ENCODE measurements at places on chromosomes 5 and 9.

- no peak for DNase-seq
Measured at GRCh38 chr5:959581-960531, 48.7 kb upstream of the NKD2 start.

DNA sequence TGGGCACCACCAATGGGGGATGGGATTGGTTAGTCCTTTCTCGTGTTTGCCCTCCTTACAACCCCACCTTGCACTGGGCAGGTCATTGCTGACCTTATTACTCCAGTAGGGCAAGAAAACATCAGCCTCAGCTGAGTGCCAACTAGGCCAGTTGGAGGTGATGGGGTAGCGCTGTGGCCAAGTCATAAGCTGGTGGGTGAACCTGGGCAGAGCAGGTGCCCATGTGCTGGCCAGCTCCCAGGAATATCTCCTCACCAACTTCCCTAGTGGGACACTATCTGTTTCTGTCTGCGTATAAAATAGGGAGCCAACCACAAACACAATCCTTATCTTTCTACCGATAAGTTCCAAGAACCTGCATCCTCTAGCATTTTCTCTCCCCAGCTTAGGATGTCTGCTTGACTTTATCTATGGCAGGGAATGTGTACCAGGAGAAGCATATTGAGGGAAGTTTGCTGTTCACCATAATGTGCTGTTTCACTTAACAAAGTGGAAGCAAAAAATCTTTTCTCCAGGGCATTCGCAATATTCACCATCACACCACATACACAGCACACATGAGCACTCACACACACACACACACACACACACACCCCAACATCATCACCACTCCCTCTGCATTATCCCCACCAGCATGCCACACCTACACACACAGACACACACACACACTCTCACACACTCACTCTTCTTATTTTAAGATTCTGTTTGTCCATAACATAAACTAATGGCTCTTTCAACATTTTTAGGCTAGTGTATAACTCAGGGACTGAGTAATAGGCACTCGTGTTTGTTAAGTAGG lies 390.0 kb downstream of the ENC1 start:
- no peak for DNase-seq

GRCh38 chr9:120683150-120683549 lies 31.1 kb downstream of the MEGF9 start:
- no peak for DNase-seq

GRCh38 chr9:99415606-99416005 lies 193.5 kb downstream of the SEC61B start:
- DNase-seq: no peak

DNA sequence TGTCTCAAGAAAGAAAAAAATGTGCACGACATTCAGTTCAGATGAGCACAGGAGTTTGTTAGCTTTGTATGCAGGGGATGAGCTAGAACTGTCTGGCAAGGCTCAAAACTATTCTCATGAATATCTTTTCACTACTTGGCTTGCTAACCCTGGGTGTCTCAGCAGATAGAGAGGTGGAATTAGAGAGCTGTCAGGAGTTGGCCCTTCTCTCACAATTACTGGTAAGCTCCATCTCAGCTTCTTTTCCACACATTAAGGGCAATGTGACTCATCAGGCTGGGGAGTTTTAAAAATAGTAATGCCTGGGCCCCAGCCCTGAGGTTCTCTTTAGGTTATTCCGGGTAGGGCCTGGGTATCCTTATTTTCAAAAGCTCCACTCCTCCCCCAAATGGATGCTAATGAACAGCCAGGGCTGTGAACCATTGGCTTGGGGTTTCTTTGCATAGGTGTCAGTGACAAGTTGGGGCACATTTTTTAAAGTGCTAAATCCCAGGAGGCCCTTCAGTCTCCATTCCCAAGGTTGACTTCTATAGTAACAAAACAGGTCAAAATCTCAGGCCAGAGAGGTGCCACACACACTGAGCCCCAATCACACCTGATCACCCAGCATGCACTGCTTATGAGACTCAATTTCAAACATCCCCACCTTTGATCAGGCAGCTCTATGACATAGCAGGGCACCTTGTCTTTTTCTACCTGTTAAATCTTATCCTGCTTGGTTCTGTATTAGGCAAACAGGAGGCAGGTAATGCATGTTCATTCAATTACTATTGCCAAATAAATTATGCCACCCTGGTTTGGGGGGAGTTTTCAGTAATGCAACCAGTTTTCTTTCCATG lies 239.7 kb upstream of the DAP start:
- DNase-seq: no peak

DNA sequence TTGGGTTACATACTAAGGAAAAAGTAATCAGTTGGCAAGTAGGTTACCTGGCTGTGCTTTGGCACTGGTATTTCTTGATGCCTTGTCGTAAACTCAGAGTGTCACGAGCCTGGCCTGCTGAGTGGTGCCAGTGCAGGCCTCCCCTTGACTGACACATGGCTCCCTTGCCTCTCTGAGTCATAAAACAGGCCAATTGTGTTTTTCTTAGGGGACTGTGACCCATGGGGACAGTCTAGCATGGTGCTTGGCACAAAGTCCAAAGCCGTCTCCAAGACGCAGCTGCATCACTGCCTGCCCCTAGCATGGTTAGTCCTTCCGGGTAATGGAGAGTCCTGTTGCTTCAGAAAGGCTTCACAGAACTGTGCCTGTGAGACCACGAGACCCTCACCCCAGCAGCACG lies 132.5 kb downstream of the MVB12B start:
- no peak for DNase-seq

GRCh38 chr9:95341293-95341962 lies 23.9 kb upstream of the FANCC start:
- DNase-seq: no peak

- DNase-seq: no peak
Measured at GRCh38 chr5:149172261-149172660, 31.0 kb downstream of the ABLIM3 start.

- peak; percentile 74 for DNase-seq
Measured at GRCh38 chr5:172775326-172776234, 4.6 kb upstream of the DUSP1 start.

GRCh38 chr9:134678666-134679443 lies 37.3 kb downstream of the COL5A1 start:
- DNase-seq: no peak

GRCh38 chr5:181242031-181242451 lies 1.7 kb downstream of the RACK1 start:
- DNase-seq: no peak

DNA sequence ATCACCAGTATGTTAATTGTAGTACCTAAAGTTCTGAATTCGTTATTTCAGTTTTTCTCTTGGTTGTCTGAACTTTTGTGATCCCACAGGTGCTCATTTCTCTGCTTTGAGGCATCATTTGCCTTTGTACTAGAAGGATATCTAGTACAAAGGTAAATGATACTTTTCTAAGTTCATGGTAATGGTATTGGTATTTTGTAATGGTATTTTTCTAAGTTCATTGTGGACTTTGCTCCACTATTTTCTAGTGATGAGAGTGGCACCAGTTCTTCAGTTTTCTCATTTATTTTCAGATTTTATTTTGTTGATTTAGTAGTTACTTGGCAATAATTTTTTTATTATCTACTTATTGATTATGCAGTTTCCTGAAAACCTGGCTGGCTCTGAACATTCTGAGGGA lies 42.0 kb downstream of the RAB24 start:
- no peak for DNase-seq
